ENCODE measurements at places on chromosomes 7 and 10.

GRCh38 chr7:17506095-17506494 lies 207.6 kb downstream of the AHR start:
- no peak for DNase-seq

GRCh38 chr10:62224606-62225005 lies 44.0 kb downstream of the RTKN2 start:
- DNase-seq, result no peak

DNA sequence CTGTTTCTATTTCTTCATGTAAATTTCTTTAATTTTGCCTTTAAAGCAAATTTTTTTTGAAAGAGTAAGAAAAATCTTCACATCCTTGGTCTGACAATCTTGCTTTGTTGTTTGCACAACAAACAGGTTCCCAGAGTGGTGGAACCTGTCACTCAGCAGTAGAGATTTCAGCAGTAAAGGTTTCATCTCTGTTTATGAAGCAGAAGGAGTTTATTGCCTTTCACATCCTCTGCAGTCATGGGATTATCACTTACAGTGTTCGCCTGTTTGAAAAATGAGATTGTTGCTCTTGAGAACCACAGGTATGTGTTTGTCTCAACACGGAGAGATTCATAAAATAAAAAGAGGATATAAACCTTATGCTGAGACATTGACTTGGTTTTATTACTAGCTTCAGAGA lies 342.6 kb downstream of the IPMK start:
- DNase-seq, result no peak

- peak; percentile 85 for DNase-seq
Observed at GRCh38 chr10:92848441-92849233, at the start of gene EXOC6. Gene EXOC6, plus strand, starts transcription at chr10:92848520. Its CDS starts 14 bp downstream, at chr10:92848534.

- DNase-seq, result no peak
Observed at GRCh38 chr10:75593692-75594556, 162.5 kb downstream of the LRMDA start.
